Activated CD8-positive, alpha-beta memory T cell treated with anti-CD3 and anti-CD28 coated beads for 1 hour (primary cell): ENCODE measurements at places on chromosomes 1 and 21.

DNA sequence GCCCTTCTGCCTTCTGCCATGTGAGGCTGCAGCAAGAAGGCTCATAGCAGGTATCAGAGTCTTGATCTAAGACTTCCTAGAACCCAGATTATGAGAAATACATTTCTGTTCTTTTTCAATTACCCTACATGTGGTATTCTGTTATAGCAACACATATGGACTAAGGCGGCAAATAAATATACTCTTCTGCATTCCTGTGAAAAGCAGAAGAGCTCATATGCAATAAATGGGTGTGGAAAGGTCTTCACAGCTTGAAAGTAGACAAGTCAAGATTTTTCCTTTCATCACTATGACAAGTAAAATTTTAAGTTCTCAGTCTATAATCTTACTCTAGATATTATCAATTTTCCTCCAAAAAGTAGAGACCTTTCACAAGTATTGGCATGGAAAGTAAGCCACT lies 36.6 kb downstream of the TNFSF18 start:
- DNase-seq = no peak

GRCh38 chr1:10968411-10968826 lies 44.0 kb upstream of the TARDBP start:
- no peak for DNase-seq

DNA sequence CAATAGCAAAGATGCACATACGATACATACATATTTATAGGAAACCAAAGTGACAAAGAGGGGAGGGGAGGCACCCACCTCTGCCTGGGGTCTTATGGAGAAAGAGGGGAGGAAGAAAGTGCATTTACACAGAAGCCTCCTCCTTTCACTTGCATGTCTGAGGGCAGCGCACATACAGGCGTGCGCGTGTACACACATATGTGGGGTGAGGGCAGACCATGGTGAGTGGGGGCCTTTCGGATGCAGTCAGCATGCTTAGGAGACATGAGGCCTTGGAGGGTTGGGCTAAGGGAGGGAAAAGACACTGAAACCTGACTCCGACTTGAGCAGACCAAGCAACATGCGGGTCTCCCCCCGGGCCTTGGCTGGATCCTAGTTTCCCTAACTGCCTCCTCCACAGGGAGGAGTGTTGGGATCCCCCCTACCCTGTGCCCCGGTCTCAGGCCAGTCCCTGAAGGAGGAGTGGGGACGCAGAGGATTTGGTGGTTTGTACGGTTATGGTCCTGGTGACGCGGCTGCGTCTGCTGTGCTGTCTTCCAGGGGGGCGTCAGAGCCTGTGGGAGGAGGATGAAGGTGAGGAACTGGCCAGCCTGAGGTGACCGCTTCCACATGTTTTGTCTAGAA lies 15.2 kb downstream of the LRRC71 start:
- DNase-seq = no peak

GRCh38 chr1:198776602-198777029 lies 137.8 kb downstream of the PTPRC start:
- no peak for DNase-seq

- no peak for DNase-seq
These were observed 288.6 kb downstream of the HHAT start for GRCh38 chr1:210617293-210617692.

DNA sequence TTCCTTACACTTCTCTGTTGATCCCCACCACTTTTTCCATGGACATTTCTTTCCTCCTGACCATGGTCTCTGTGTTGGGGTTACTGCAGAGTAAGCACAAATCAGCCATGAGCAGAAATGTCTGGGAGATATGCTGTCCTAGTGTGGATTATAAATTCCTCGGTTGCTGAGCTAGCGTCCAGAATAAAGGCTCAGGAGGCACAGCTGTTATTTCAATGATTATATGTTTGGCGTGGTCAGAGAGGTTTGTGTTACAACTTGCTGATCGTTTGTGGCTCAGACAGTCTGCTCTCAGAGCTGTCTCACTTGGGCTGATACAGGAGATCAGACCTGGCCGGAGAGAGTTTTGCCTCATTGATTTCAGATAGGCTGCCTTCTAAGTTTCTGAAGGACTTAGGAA lies 37.5 kb upstream of the LAMC2 start:
- DNase-seq = no peak
